NCI-H524 treated with DMSO at 0.1 percent for 48 hours (cell line): ENCODE measurements at places on chromosomes 7 and 10.

- no peak for DNase-seq
These were observed 65.7 kb upstream of the STRIP2 start for GRCh38 chr7:129368389-129368986.

- DNase-seq, result no peak
These were observed 68.5 kb downstream of the CTBP2 start for GRCh38 chr10:125091891-125092290.

GRCh38 chr10:20839141-20839540 lies 58.0 kb downstream of the NEBL start:
- DNase-seq, result no peak

DNA sequence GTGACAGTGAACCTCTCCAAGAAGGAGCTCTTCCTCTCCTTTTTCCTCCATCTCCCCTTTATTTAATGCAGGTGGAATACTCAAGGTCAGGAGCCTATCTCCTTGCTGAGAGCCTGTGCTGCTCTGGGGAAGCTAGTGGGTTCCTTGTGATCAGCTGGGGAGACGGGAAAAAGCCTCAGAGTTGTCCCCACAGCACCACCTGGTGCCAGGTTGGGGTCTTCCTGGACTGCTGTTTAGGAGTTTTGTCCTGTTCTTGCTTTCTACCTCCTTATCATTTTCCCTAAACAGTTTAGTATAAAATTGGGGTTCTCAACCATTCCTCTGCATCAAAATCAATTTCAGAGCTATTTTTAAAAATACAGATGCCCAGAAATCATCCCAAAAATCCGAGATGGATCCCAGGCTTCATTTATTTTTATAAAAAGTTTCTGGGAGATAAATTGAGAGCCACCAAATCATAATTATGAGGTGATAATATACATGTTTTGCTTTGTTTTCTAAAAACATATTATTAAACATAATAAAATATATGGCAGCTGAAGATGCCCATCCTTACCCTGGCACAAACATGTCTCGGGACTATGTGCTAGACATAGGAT lies 44.3 kb downstream of the MACC1 start:
- no peak for DNase-seq

GRCh38 chr10:29816801-29817558 lies 182.2 kb upstream of the SVIL start:
- DNase-seq, result no peak

GRCh38 chr10:32015386-32015785 lies 40.8 kb downstream of the KIF5B start:
- DNase-seq, result no peak

GRCh38 chr7:935874-936385 lies 18.6 kb downstream of the ADAP1 start:
- DNase-seq, result no peak

DNA sequence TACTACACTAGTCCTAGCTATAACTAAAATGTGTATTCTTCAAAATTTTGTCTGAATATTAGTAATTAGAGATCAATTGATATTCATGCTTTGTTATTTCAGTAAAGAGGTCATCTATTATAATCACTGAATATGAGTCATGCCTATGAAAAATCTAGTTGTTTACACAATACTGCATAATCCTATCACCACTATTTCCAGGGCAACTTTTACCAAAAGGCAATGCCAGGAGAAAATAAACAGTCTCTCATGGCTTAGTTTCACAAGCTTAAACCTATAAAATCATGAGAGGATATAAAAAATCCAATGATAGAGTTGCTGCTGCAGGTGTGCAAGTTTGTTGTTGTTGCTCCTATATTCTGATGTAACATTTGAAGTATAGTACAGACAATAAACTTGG lies 149.9 kb upstream of the COL1A2 start:
- DNase-seq, result no peak

- DNase-seq, result no peak
These were observed 15.6 kb downstream of the MDH2 start for GRCh38 chr7:76063525-76063924.

GRCh38 chr7:93895859-93896600 lies 5.5 kb upstream of the TFPI2 start:
- no peak for DNase-seq
